ENCODE measurements at places on chromosomes 3 and 15.

GRCh38 chr3:124557-125179, 71.9 kb upstream of the CHL1 start:
- no peaks in the 10 kb centered on the region for H3K27me3 ChIP-seq
- no peak overlapping the region for H3K4me3 ChIP-seq
- no peak for DNase-seq
- no peak overlapping the region for H3K27ac ChIP-seq
- H3K36me3 ChIP-seq = no peaks in the 10 kb centered on the region
- H3K4me1 ChIP-seq = no peaks in the 10 kb centered on the region

- no peaks in the 10 kb centered on the region for H3K27me3 ChIP-seq
- H3K27ac ChIP-seq = peak overlapping the region; percentile 93
- H3K4me1 ChIP-seq = peaks cover 28% of the 10 kb centered on the region
- no peak overlapping the region for H3K4me3 ChIP-seq
- H3K36me3 ChIP-seq = peaks cover 29% of the 10 kb centered on the region
Observed at GRCh38 chr3:111924283-111924682, 54.5 kb upstream of the ABHD10 start.

DNA sequence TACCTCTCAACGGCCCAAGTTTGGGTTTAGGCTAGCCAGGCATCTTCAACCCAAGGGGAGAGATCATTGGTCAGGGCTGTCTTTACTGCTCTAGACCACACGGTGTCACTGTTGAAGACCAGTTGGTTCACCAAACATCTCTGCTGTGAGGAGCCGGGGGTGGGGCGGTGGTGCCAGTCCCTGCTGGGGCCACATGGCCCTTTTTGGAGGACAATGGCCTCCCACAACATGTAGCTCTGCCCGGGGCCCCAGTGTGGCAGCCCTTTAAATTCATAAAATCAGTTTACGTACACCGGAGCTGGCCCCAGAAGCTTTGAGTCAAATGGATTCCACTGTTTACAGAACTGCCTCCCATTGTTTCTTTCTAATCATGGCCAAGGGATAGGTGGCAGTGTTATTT, 19.1 kb upstream of the TM4SF18 start:
- H3K27me3 ChIP-seq = no peaks in the 10 kb centered on the region
- H3K36me3 ChIP-seq = no peaks in the 10 kb centered on the region
- H3K27ac ChIP-seq = no peak overlapping the region
- DNase-seq = no peak
- no peak overlapping the region for H3K4me3 ChIP-seq
- no peaks in the 10 kb centered on the region for H3K4me1 ChIP-seq

DNA sequence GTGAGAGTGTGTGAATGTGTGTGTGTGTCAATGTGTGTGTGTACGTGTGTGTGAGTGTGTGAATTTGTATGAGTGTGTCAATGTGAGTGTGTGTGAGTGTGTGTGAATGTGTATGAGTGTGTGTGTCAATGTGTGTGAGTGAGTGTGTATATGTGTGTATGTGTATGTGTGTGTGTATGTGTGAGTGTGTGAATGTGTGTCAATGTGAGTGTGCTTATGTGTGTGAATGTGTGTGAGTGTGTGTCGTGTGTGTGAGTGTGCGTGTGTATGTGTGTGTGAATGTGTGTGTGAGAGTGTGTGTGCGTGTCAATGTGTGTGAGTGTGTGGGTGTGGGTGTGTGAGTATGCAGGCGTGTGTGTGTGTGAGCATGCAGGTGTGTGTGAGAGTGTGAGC, 93.5 kb upstream of the ALDH1A3 start:
- no peak overlapping the region for H3K27ac ChIP-seq
- DNase-seq = no peak
- no peak overlapping the region for H3K4me3 ChIP-seq
- no peaks in the 10 kb centered on the region for H3K36me3 ChIP-seq
- no peaks in the 10 kb centered on the region for H3K27me3 ChIP-seq

GRCh38 chr3:114213292-114213626, 24.1 kb downstream of the ZNF80 start:
- no peaks in the 10 kb centered on the region for H3K36me3 ChIP-seq
- H3K4me1 ChIP-seq = no peaks in the 10 kb centered on the region
- DNase-seq = no peak

- H3K4me1 ChIP-seq = peaks cover 47% of the 10 kb centered on the region
- H3K4me3 ChIP-seq = no peak overlapping the region
- DNase-seq = no peak
- no peaks in the 10 kb centered on the region for H3K36me3 ChIP-seq
Observed at GRCh38 chr3:63972987-63973386, 50.3 kb downstream of the PSMD6 start.

DNA sequence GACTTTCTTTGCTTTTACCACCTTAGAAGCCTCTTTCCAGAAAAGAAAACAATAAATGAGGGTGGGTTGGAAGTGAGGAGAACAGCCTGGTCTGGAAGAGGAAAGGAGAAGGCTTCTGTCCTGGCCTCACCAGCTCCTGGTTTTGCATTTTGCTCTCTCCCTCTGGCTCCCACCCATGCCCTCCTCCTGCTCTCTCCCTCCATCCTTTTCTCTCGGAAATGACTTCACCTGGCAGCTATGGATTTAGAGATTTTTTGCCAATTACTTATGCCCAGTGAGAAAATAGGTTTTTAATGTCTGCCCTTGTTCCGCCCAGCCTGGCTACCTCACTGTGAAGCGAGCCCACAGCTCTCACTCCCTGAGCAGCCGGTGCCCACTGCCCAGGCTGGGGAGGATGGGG, 77.9 kb upstream of the NTRK3 start:
- H3K27ac ChIP-seq = no peak overlapping the region
- no peak for DNase-seq
- no peaks in the 10 kb centered on the region for H3K4me1 ChIP-seq

DNA sequence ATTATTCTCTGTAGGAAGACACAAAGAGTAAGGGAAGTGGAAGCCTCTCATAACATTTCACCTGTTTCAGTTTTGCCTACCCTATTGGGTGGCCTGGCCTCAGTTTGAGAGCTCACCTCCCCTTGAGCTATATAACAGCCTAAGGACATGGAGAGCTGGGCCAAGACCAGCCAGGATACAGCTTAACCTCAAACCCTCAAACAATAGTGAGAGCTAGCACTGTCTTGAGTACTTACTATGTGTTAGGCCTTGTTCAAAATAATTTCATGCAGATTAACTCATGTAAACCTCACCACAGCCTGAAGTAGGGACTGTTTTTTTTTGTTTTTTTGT, 15.0 kb upstream of the TBL1XR1 start:
- no peak overlapping the region for H3K27ac ChIP-seq
- H3K36me3 ChIP-seq = no peaks in the 10 kb centered on the region
- H3K4me3 ChIP-seq = no peak overlapping the region
- no peak for DNase-seq
- H3K27me3 ChIP-seq = no peaks in the 10 kb centered on the region
- H3K4me1 ChIP-seq = no peaks in the 10 kb centered on the region

- H3K4me1 ChIP-seq = peaks cover 52% of the 10 kb centered on the region
- H3K27me3 ChIP-seq = no peaks in the 10 kb centered on the region
- no peaks in the 10 kb centered on the region for H3K36me3 ChIP-seq
- peak overlapping the region; percentile 99 for H3K27ac ChIP-seq
Observed at GRCh38 chr3:57803647-57804081, 47.6 kb downstream of the SLMAP start.

- H3K4me3 ChIP-seq = no peak overlapping the region
- H3K27me3 ChIP-seq = no peaks in the 10 kb centered on the region
- H3K4me1 ChIP-seq = peaks cover 23% of the 10 kb centered on the region
- peak; percentile 73 for DNase-seq
Observed at GRCh38 chr3:152266221-152266995, 2.3 kb upstream of the MBNL1 start.

DNA sequence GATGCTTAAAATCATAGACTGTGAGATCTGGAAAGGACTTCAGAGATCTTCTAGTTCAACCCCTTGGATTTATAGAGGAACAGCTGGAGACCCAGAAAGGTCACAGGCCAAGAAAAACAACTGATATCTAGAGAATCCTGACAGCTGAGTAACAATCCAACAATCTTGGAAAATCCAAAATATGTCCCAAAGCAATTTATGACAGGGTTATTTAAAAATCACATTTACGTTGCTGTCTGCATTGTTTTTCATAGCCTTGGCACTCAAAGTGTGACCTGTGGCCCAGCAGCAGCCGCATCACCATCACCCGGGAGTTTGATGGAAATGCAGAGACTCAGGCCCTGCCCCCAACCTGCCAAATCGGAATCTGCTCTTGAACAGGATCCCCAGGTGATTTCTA, 78.8 kb downstream of the FBN1 start:
- no peaks in the 10 kb centered on the region for H3K36me3 ChIP-seq
- H3K27me3 ChIP-seq = no peaks in the 10 kb centered on the region
- peaks cover 23% of the 10 kb centered on the region for H3K4me1 ChIP-seq
- no peak overlapping the region for H3K27ac ChIP-seq
- H3K4me3 ChIP-seq = no peak overlapping the region
- no peak for DNase-seq

DNA sequence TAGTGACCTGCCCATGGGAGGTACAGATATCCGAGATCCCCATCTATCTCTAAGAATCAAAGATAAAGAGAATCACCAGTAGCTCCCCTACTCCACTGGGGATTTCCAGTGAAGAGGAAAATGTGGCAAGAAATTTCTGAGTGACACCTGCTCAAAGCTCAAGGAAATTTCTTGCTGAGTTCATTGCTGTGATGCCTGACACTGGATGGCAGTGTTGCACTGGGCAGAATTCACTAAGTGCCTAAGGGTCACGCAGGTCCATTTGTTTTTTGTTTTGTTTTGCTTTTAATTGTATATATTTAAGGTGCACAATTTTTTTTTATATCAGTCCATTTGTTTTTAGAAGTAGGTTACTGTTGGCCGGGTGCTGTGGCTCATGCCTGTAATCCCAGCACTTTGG, 109.5 kb upstream of the KCNAB1 start:
- H3K4me1 ChIP-seq = no peaks in the 10 kb centered on the region
- H3K4me3 ChIP-seq = no peak overlapping the region
- no peak for DNase-seq
- no peaks in the 10 kb centered on the region for H3K27me3 ChIP-seq
- H3K27ac ChIP-seq = no peak overlapping the region

DNA sequence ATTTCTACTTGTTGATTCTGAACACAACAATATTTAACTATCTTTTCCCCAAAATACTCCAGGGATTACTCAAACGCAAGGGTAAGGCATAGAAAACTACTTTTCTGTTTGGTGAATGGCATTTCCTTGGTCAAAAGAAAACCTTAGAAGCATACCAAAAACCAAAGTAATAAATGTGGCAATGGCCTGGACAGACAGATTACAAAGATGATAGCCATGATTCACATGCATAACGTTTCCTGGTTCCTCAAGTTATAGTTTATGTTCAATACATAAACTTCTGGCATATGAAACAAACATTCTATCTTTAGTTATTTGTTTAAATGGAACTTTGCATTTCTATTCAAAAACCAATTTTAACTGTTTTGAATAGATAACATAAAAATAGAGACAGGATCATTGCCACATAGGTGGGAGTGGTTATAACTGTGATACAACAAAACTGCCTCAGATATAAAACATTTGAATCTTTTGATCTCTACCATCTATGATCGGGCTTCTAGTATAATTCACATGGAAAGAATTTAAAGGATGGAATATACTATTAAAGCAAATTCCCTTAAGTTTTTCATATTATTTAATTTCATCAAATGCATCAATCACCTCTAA, 32.1 kb downstream of the FOXP1 start:
- no peak overlapping the region for H3K27ac ChIP-seq
- H3K36me3 ChIP-seq = no peaks in the 10 kb centered on the region
- no peak for DNase-seq
- no peak overlapping the region for H3K4me3 ChIP-seq
- peaks cover 3% of the 10 kb centered on the region for H3K4me1 ChIP-seq

DNA sequence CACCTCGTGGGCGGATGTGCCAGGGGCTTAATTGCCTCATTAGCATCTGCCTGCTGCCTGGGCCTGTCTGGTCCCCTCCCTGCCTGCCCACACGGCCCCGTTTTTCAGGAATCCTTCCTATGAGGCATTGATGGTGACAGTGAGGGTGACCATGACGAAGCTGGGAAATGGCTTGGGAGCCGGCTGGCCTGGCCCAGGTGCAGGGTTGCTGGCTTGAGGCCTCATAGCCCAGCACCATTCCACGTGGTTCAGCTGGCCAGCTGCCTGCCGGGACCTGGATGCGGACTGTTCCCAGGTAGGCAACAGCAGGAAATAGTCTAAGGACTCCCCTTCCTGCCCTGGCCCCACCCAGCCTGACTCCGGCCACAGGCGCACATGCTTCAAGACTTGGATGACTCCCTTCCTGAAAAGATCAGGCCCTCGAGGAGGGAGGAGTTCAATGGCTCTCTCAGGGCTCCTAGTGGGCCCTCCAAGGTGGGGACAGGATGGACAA, 8.9 kb upstream of the DUSP7 start:
- H3K36me3 ChIP-seq = no peaks in the 10 kb centered on the region
- H3K27ac ChIP-seq = peak overlapping the region; percentile 84
- no peak for DNase-seq
- H3K4me1 ChIP-seq = peaks cover 70% of the 10 kb centered on the region
- no peak overlapping the region for H3K4me3 ChIP-seq
- H3K27me3 ChIP-seq = no peaks in the 10 kb centered on the region

DNA sequence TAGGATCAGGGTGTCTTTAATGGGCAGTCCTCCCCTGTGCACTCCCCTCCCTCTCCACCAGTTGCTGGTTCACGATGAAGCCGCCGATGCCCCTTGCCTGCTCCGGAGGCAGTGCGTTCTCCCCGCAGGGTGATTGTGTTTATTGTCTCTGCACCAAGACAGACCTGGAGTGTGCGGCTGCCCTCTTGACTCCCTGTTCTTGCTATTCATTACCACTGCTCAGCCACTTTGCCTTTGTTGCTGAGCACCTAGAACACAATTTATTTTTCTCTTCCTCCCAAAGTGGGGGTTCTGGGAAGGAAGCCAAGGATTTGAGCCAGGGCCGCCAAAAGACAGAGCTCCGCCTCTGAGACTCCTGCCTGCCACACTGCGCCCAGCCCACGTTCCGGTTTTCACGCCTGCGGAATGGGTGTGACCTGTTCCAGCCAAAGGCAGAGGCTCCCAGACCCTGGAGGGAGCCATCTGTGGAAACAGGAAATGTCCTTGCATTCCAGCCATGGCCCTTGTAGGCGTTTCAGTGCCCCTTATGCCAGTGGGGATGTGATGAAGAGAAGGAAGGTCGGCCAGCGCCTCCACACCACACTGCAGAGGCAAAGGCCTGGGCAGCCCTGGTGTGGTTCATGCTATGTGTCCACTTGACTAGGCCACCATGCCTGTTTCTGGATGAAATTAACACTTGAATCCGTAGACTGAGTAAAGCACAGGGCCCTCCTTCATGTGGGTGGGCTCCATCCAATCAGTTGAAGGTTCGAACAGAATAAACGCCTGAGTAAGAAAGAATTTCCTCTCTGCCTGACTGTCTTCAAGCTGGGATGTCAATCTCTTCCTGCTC, 85.8 kb downstream of the HMG20A start:
- no peak for DNase-seq
- H3K4me1 ChIP-seq = peaks cover 34% of the 10 kb centered on the region
- H3K27me3 ChIP-seq = no peaks in the 10 kb centered on the region
- H3K4me3 ChIP-seq = no peak overlapping the region

GRCh38 chr3:195802795-195803194, 8.9 kb downstream of the MUC4 start:
- no peaks in the 10 kb centered on the region for H3K4me1 ChIP-seq
- H3K4me3 ChIP-seq = no peak overlapping the region
- peaks cover 46% of the 10 kb centered on the region for H3K27me3 ChIP-seq
- no peak overlapping the region for H3K27ac ChIP-seq
- DNase-seq = no peak

- H3K27ac ChIP-seq = no peak overlapping the region
- no peaks in the 10 kb centered on the region for H3K4me1 ChIP-seq
- DNase-seq = no peak
- no peak overlapping the region for H3K4me3 ChIP-seq
- H3K36me3 ChIP-seq = no peaks in the 10 kb centered on the region
- H3K27me3 ChIP-seq = no peaks in the 10 kb centered on the region
Observed at GRCh38 chr15:78243058-78243457, 8.7 kb upstream of the ACSBG1 start.

- H3K27ac ChIP-seq = no peak overlapping the region
- H3K4me1 ChIP-seq = peaks cover 35% of the 10 kb centered on the region
- DNase-seq = no peak
- H3K27me3 ChIP-seq = no peaks in the 10 kb centered on the region
- H3K4me3 ChIP-seq = no peak overlapping the region
Observed at GRCh38 chr3:5128849-5129248, 6.8 kb downstream of the ARL8B start.
